ENCODE measurements at places on chromosomes 7 and 10. TPM values are rescaled to one million over a fixed set of nuclear protein-coding genes. Genes with fewer than 3 reads are reported as not detected.
A peak's percentile ranks its signal among the peaks of the same experiment; 100 is the strongest.

DNA sequence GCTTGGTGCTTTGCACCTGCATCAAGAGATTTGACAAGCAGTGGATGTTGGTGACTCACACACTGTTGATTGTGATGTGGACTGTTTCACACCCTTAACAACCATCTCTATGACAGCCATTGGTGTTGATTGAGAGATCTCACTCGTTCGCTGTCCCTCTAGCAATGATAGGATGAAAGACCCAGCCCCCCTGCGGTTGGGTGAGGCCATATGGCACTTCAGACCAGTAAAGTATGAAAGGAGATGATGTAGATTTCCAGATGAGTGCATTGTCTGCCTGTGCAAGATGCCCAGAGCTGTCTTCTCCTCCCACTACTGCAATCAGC is 138.7 kb upstream of the PRR15 start:
- DNase-seq = no peak

GRCh38 chr7:26065652-26066051 is 86.3 kb upstream of the NFE2L3 start:
- no peak for DNase-seq

- DNase-seq = no peak
Observed at GRCh38 chr10:113993489-113993991, 50.1 kb upstream of the ADRB1 start.

GRCh38 chr7:88254721-88255424 is 35.0 kb upstream of the SRI start:
- no peak for DNase-seq

DNA sequence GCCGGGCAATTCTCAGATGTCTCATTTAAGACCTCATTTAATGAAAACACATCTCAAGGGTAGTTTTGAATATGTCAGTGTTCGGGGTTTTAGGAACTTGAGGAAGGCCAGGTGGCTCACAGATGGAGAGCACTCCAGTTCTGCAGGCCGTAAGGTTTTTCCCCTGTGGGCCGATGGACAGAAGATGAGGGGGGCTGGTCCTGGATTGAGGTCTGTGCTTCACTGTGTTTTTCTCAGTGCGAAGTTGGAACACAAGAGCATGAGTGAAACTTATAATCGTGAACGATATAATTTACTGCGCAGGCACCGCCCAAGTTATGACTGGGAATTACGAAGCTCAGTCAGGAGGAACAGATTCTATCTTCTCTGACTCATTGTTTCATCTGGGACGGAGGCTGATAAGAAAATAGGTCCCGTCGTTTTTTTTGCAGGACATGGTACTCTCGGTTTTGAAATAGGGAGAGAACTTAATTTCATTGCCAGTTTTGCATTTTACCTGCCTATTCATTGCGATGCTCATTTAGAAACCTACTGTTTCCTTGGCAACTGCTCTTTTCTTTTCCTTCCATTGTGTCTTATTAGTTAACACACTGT is 591.0 kb upstream of the PFKP start:
- no peak for DNase-seq

GRCh38 chr10:126250527-126251310 is 137.6 kb downstream of the ADAM12 start:
- DNase-seq = no peak

DNA sequence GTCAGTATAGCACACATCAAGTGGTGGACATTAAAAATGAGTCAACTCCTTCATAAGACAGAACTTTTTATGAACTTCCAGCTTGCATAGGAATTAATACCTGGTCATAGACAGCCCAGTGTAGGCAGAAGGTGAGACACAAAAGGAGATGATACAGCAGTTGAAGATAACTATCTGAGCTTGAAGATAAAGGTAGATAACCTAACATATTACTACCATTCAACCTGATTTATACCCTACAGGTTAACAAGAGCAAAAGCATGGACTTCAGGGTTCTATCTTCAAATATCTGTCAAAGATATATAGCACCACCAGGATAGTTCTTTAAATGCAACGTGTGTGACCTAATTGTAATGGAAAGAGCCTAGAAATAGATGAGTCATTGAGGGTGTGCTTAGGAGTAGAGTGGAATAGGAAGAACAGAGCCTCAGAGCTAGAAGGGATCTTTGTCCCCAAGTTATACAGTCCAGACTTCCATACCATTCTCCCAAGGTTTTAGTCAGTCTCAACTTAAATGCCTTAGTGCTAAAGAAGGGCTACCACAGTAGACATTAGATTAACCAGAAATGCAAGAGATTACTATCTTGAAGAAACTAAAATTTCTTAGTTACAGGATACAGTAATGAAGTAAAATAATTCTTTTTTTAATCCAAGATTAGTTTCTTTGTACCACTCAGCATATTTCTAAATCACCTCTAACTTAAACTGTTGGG is 9.2 kb downstream of the ZNF800 start:
- no peak for DNase-seq

DNA sequence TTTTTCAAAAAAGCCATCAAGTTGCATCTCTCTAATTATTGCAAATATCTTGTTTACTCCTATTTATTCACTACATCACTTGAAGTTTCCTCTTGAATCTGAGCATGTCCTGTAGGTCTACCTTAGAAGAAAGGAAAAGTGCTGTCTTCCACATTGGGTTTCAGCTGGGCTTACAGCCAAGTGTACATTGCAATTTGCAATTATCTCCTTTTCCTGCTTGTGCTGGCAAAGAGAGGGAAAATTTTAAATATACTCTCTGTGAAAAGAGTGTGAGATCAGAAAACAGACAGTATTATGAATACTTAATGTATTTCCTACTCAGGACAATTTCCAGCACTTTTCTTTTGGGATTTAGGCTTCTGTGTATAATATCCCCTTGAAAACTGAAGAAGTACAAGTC is 839.7 kb downstream of the CNTNAP2 start:
- no peak for DNase-seq

- DNase-seq = no peak
Observed at GRCh38 chr7:137073571-137074325, 205.3 kb downstream of the CHRM2 start.

GRCh38 chr10:103661198-103661950 is 167.9 kb downstream of the NEURL1 start:
- peak; percentile 22 for DNase-seq

CRHR2 gene
- not detected for total RNA-seq

DNA sequence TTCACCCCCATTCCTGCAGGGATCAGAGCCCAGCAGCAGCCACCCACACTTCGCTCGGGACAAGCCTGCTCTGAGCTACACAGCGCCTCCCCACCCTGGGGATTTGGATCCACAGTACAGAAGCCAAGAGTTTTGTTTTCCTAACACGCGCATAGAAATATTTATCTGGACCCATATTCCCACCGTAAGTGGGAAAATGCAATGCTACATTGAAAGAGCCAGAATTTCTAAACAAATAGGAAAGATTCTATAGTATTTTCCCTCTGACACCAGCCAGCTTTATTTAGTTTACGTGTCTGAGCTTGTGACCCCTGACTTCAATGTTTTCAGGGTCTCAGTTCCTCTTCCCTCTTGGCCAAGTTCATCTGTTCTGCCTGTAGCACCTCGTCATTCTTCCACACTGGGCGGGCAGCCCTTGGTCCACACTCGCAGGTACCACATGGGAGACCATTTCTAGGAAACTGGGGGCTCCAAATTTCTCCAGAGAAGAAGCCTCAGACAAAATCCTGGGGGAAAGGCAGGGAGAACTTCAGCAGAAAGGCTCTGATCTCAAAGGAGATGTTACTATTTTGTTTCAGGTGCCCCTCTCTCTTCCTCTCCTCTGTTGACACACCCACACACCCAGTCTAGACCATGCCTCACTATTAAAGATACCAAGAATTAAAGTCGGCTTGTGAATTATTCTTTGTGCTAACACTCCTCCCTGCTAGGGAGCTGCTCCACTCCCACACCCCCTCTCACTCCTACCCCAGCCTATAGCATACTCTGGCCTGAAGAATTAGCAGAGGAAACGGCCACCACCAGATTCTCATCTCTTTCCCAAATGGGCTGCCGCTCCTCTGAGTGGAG is 116.0 kb upstream of the PCGF5 start:
- no peak for DNase-seq

RBM17 gene
- 207 TPM for total RNA-seq

DNA sequence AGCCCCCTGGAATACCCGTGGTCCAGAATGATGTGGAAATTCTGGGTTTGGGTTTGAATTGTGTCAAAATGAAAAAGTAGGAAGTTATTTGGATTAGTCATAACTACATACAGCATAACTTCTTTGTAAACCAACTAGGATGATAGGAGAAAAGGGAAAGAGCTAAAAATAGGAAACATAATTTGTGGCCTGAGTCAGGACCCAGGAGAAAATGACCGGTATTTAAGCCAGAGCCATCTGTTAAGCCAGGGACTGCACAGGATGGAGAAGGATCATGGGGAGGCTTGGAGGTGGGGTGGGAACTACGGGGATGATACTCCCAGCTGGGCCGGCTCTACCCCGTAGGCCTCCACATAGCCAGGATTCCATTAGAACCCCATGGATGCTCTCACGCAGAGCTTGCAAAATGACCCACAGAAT is 98.6 kb downstream of the MYOF start:
- DNase-seq = no peak

FRAT1 gene
- 6.9 TPM for total RNA-seq

GRCh38 chr10:33412653-33413361 is 78.3 kb upstream of the NRP1 start:
- no peak for DNase-seq

- no peak for DNase-seq
Observed at GRCh38 chr7:9603291-9603690, 1169.9 kb downstream of the NXPH1 start.

OR13A1 gene
- total RNA-seq = 0.53 TPM

DNA sequence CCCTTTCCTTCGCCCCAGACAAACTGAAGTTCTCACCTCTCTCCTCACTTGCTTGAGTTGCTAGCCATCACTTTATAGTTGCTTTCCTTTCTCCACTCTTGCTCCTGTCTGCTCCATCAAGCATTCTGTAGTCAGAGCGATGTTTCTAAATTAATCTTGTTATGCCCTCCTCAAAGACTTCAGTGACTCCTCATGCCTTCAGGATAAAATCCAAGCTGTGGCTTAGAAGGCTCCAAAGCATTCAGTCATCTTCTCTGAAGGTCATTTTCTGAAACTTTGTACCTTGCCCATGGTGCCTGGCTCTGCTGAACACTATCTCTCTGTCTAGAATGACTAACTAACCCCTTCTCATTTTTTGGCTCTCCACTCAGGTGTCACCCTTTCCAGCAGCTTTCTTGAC is 222.4 kb upstream of the GRB10 start:
- no peak for DNase-seq

- DNase-seq = no peak
Observed at GRCh38 chr7:87960239-87960638, 26.2 kb downstream of the ADAM22 start.

HMX3 gene
- total RNA-seq = not detected

DNA sequence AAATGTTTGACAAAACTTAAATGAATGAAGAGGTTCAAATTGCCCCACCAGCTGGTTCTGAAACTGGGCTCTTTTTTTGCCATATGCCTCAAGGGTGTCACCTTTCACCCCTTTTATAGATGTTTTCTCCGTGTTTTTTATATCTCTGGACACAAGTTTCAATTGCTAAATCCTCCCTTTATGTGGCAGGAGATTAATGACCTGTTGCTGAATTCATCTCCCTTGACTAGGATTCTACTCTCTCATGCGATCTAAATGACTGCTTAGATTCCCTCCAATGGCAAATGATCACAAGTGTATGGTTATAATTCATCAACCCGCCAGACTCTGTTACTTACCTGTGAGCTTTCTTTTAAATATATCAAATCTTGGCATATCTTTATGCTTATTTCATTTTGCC is 677.0 kb upstream of the POT1 start:
- DNase-seq = no peak

UBE2H gene
- 28.8 TPM for total RNA-seq

DNA sequence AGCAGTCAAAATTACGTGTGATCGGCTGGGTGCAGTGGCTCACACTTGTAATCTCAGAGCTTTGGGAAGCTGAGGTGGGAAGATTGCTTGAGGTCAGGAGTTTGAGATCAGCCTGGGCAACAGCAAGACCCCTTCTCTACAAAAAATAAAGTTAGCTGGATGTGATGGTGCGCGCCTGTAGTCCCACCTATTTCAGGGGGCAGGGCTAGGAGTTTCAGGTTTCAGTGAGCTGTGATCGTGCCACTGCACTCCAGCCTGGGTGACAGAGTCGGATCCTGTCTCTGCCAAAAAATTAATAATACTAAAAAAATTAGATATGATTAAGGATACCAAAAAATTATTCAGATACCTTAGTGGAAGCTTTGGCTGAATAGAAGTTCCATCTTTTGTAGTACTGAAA is 136.4 kb downstream of the SDK1 start:
- no peak for DNase-seq

GRCh38 chr10:85650791-85651496 is 715.7 kb downstream of the GRID1 start:
- no peak for DNase-seq

HDAC9 gene
- total RNA-seq = 149 TPM

- DNase-seq = no peak
Observed at GRCh38 chr7:71325151-71325550, 193.2 kb downstream of the GALNT17 start.

C1GALT1 gene
- total RNA-seq = 42.1 TPM

All from activated B cell treated with CpG ODN at 0.5 μM for 24 hours (primary cell).